GM23248 (cell line): ENCODE measurements at places on chromosomes 7 and 10. TPM values are rescaled to one million over a fixed set of nuclear protein-coding genes. Genes with fewer than 3 reads are reported as not detected.

Gene MTPN
- 130 and 133 TPM in 2 replicates for polyA plus RNA-seq

Gene CFAP69
- polyA plus RNA-seq: 2.8 and 3.1 TPM in 2 replicates

Gene ACTR1A
- 127 and 134 TPM in 2 replicates for polyA plus RNA-seq

Gene FEZF1
- polyA plus RNA-seq: not detected in 2 replicates

Gene VWA2
- polyA plus RNA-seq: not detected in 2 replicates

Gene STYXL1
- 51.8 and 54.7 TPM in 2 replicates for polyA plus RNA-seq

Gene LLCFC1
- not detected in 2 replicates for polyA plus RNA-seq

Gene PKD2L1
- not detected in 2 replicates for polyA plus RNA-seq
